ENCODE measurements at places on chromosomes 4 and X. TPM values are rescaled to one million over a fixed set of nuclear protein-coding genes. Genes with fewer than 3 reads are reported as not detected.
A peak's percentile ranks its signal among the peaks of the same experiment; 100 is the strongest.

DNA sequence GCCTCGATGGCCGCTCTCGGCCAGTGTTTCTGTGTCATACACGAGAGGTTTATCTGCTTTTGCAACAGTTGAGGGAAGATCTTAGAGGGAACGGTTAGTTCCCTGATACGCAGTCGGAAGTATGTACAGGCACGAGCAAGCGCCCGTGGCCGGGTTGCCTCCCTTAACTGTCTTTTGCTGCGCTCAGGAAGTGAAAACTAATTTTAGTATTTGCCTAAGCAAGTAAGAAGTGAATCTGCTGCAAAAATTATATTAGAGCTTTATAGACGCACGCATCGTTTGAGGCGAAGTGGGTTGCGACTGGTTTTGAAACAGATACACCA lies 695 bp downstream of the MTM1 start:
- DNase-seq, result no peak
- peaks cover 24% of the 10 kb centered on the region for H3K4me1 ChIP-seq
- peak overlapping the region; percentile 92 for H3K27ac ChIP-seq
- H3K27me3 ChIP-seq, result no peaks in the 10 kb centered on the region
- no peaks in the 10 kb centered on the region for H3K36me3 ChIP-seq

DNA sequence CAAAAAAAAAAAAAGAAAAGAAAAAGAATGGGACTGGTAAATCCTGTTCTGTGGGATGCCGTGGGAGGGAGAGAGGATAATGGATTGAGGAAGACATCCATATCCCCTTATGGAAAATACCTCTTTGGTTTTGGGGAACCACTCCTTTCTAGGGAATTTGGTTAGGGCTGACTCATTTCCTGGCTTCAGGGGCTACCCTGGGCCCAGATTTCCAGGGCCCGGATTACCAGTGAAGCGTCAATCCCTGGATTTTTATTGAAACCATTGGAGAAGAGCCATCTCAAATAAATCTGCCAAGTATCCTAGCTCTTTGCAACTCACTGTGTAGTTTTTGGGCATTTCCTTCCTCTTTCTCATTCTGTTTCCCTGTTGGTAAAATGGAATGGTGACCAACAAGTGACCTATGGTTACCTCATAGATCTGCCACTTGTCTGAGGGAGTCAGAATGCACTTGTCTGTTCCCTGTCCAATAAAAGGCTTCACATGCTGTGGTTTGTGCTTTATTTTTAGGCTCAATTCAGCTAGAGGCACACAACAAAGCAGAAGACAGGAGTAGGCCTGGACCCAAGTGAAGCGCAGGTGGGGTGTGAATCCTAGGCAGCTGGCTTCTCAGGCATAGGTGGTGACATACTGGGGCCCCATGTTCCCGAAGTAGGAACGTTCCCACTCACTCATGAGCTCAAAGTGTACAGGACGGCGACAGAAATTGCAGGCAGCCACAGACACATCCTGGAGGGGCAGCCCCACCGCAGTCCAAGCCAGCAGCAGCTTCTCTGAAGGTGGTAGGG lies 8.6 kb downstream of the APEX2 start:
- H3K4me1 ChIP-seq, result peaks cover 20% of the 10 kb centered on the region
- no peak for DNase-seq
- no peak overlapping the region for H3K4me3 ChIP-seq
- peak overlapping the region; percentile 93 for H3K27ac ChIP-seq
- H3K36me3 ChIP-seq, result peaks cover 8% of the 10 kb centered on the region

Gene VEGFC
- 0.65 TPM for total RNA-seq

Gene FGFBP1
- not detected for total RNA-seq

- no peaks in the 10 kb centered on the region for H3K36me3 ChIP-seq
- peaks cover 2% of the 10 kb centered on the region for H3K27me3 ChIP-seq
- DNase-seq, result no peak
- no peak overlapping the region for H3K4me3 ChIP-seq
- no peak overlapping the region for H3K27ac ChIP-seq
Measured at GRCh38 chrX:140391313-140391712, 113.6 kb downstream of the SOX3 start.

Gene CSAG1
- not detected for total RNA-seq

Data from liver (tissue), 10 donors.